Peyer's patch (tissue), 4 donors: ENCODE measurements at places on chromosomes 7 and 10.

DNA sequence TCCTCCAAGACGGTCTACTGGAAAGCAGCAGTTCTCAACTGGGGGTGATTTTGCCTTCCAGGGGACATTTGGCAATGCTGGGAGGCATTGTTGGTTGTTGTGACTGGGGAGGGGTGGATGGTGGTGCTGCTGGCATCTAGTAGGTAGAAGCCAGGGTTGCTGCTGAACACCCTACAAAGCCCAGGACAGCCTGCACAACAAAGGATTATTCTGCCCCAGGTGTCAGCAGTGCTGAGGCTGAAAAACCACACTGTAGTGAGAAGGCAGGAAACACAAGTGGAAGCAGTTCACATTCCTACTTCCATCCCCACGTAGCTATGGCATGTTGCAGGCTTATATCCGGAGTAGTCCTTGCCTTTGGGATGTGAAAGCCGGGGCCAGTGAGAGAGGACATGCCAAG, 86.9 kb downstream of the AOAH start:
- DNase-seq: no peak

DNA sequence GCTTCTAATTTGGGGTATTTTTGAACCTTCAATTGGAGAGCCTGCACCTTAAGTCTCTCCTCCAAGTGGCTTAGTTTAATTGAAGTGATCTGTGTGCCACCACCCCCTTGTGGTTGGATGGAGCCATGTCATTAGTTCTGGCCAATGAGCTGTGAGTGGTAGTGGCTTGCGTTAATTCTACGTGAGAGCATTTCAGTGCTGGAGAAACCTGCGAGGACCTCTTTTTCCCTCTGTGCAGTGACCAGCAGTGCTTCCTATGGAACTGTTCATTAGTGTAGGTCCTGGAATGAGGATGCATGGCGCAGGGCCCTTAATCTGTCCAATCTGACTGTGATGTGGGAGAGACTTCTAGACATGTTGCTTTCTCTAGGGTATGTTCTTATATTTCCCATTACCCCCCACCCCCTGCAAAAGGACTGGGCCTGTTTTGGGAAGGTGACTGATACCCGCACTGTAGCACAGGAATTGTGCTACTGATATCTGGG, 3.8 kb downstream of the HILPDA start:
- DNase-seq: peak; percentile 74

DNA sequence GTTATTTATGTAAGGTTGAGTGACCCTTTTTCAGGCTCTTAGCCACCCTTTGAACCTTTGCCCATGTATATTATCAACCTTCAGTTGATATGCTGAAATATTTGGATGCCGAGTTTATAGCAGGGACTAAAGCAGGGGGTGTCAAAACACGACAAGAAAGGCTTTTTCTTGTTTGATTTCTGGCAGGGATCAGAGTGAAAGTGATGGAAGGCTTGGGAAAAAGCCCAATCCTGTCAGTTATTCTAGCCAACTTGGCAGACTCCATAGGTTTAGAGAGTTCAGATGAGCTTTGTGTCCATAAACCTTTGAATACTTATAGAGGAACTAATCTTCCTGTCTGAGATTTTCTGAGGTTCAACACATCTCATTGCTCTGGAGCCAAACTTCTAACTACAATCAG, 47.5 kb downstream of the INHBA start:
- DNase-seq: no peak

- DNase-seq: no peak
Observed at GRCh38 chr10:80160361-80161320, 28.1 kb downstream of the PLAC9 start.

DNA sequence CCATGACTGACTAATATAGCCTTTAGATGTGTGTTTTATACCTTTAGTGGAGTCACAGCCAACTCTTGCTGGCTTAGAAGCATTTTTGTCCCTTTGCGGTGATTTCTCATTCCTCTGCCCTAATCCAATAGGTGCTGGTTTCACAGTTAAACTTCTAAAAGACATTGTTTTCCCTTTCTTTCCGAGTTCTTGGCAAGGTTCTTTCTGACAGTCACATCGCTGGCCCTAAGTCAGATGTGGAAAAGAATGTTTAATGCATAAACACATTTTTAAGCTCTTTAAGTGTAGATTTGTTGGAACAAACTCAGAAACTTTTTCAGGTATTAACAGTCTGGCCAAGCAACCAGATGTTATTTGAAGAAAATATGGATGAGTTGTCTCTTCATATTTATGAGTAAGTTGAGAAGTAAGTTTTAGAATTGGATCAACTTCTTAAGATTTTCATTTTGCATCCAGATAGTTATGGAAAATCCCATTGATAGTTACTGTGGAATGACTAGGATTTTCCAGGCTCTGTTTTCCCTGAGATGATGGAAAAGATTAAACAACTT, 4.1 kb downstream of the EPDR1 start:
- DNase-seq: no peak

GRCh38 chr7:119482671-119483070, 790.3 kb upstream of the KCND2 start:
- no peak for DNase-seq

- DNase-seq: peak; percentile 65
Observed at GRCh38 chr7:16847381-16847860, 34.4 kb downstream of the AGR3 start.

DNA sequence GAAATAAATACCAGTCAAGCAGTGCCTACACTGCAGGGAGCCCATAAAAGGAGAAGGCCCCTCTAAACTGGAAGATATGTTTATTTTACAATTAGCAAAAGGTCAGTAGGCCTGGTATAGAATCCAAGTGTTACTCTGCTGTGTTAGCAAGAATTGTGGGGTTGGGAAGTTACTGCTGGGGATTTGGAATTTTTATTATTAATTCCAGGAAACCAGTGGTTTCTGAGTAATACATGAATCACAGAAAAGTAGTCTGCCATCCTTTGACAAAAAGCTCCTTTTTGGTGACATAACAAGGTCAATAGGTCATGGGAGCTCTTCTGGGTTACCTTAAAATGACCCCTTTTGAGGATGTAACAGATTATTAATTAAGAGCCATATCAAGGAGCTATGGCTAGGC, 67.4 kb downstream of the ZNF92 start:
- DNase-seq: no peak

DNA sequence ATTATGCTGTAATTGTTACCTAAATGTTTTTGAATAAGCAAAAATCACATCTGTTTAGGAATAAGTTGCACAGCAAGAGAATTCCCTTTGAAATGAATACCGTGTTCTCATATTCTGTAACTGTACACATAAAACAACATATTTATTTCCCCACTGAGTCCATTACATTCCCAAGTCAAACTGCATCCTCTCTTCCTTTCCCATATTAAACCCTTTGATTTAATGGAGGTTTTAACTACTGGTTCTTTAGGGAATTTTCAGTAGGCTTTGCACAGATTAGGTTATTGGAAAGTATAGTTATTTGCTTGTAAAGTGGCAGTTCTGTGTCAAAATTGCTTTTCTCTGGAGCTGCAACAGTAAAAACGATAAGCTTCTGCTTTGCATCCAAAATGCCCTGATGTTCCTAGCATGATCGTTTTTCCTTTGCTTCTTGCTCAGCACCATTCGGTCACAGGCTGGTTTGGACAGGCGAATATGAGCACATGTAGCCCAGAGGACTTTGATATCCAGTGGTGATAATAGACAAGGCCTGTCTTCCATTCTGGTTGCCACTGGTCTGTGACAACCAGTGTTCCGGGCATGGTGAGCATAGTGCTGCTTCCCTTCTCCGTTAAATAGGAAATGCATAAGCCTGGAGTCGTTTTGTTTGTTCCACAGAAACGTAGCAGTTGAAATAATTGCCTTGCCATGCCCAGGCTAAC, 696.1 kb downstream of the AUTS2 start:
- no peak for DNase-seq

DNA sequence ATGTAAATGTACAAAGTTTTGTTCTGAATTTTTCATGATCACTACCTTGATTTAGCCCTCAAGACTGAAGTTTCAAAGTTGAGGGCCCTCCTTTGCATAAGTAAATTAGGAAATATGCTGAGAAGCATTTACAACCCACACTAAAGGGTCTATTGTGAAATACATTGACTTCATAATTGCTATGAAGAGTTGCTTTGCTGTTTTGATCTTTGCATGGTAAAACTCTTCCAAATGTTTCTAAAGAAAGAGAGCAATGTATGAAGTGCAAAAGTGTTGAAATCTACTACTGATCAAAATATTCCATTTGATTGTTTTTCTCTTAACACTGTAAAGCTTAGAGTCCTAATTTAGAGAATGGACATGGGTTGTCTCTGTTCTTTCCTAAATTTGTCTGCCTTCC, 77.2 kb downstream of the C7orf25 start:
- DNase-seq: no peak

DNA sequence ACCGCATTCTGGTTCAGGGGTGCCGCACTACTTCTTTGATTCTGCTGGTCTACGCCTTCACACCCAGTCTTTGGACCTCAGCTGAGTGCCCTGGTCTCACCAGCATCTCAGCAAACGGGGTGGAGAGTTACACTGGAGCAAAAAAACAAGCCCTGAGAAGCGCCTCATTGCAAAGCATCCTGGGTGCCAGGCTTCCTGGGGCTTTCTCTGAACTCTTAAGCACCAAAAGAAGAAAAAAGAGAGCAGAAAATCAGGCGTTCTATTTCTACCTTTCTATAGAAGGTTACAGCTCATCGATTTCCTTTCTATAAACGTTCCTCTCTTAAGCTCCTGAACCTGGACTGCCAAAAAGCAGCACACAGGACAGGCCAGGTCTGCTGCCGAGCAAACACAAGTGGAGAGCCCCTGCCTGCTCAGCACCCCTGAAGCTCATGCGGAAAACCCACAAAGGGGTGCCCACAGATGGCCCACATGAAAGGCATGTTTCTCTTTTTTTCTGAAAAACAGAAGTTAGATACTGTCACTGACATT, 217.9 kb downstream of the SFMBT2 start:
- DNase-seq: peak; percentile 29

- no peak for DNase-seq
Observed at GRCh38 chr10:118442032-118442431, 99.9 kb upstream of the FAM204A start.

- no peak for DNase-seq
Observed at GRCh38 chr10:88840881-88841280, 10.8 kb downstream of the ANKRD22 start.

- no peak for DNase-seq
Observed at GRCh38 chr7:106418094-106418493, 133.3 kb upstream of the NAMPT start.

DNA sequence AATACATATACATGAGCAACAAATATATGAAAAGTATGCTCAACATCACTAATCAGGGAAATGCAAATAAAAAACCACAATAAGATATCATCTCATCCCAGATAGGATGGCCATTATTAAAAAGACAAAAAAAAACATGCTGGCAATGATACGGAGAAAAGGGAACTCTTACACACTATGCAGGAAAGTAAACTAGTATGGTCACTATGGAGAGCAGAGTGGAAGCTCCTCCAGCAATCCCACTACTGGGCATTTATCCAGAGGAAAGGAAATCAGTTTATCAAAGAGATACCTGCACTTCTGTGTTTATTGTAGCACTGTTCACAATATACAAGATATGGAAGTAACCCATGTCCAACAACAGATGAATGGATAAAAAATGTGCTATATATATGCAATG, 217.5 kb downstream of the SDK1 start:
- no peak for DNase-seq

GRCh38 chr10:126930131-126930882, 25.1 kb downstream of the DOCK1 start:
- no peak for DNase-seq

GRCh38 chr7:32616625-32617024, 121.3 kb downstream of the AVL9 start:
- DNase-seq: no peak

- DNase-seq: no peak
Observed at GRCh38 chr7:41333511-41333910, 369.4 kb downstream of the INHBA start.

- DNase-seq: no peak
Observed at GRCh38 chr10:94307046-94307615, 55.6 kb downstream of the NOC3L start.
